ENCODE measurements at places on chromosomes 2 and 18.

DNA sequence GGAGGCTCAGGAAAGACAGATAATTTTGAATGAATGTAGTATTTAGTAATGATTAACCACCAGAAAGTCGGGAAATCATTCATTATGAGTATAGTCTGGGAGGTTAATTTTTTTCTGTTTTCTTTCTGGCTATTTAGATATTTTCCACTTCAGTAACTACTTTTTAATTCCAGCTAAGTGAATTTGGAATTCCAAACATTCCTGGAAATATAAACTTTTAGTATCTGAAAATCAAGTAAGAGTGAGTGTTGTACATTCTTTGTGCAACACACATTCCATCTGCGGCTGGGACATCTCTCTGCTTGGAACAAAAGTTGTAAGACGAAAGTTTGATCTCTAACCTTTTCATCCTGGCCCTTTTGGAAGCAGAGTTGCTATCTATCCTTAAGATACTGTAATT is 275.7 kb upstream of the SPRED2 start:
- peak; percentile 3 for DNase-seq

DNA sequence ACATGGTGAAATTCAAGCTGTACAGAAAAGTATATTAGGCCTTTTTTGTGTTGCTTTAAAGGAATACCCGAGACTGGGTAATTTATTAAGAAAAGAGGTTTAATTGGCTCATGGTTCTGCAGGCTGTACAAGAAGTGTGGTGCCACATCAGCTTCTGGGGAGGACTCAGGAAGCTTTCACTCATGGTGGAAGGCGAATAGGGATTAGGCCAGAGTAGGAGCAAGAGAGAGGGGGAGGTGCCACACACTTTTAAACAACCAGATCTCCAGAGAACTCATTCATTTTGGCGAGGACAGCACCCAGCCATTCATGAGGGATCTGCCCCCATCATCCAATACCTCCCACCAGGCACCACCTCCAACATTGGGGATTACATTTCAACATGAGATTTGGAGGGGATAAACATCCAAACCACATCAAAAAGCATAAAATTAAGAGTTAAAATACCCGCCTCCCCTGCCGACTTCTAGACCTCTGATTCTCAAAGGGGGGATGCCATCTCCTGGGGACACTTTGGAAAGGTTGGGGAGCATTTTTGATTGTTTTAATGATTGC is 15.1 kb upstream of the LIPG start:
- no peak for DNase-seq

- DNase-seq: no peak
These were observed 24.4 kb upstream of the DTNB start for GRCh38 chr2:25697559-25698341.

DNA sequence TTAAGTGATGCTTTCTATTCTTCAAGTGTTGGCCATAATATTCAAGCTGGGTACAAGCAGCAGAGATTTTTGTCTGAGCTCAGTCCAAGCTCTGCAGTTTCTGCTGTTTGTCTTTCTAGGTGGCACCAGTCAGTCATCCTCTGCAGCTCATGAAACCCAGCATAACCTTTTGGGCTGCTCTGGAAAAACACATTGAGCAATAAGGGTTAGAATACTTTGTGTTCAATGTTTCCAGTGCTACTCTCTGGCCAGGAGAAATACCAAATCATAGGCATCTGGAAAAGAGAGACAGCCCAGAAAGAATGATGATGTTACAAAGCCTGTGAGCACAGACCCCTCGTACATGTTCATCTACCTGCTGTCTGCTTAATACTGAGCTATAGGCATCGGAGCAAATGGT is 19.5 kb upstream of the WIPF1 start:
- peak; percentile 76 for DNase-seq

- no peak for DNase-seq
These were observed 18.1 kb upstream of the MGAT4A start for GRCh38 chr2:98749066-98749450.

DNA sequence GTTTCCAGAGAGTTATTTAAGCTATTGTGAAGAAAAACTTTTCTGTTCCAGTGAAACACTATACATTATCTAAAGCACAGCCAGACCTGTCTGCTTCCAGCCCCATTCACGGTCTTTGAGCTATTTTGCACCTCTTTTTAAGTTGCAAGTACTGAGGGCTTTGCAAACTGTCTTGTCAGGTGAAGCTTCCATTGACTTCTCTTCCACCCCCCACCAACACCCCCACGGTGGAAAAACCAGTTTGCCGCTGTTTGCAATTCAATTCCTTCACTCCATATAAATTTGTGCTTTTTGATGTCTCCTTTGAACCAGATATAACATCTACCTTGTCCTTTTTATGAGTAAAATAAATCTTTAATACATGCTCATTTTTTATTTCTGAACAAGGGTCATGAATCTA is 15.7 kb downstream of the B3GNT7 start:
- no peak for DNase-seq

- DNase-seq: no peak
These were observed 83.2 kb downstream of the GYPC start for GRCh38 chr2:126739141-126739540.

DNA sequence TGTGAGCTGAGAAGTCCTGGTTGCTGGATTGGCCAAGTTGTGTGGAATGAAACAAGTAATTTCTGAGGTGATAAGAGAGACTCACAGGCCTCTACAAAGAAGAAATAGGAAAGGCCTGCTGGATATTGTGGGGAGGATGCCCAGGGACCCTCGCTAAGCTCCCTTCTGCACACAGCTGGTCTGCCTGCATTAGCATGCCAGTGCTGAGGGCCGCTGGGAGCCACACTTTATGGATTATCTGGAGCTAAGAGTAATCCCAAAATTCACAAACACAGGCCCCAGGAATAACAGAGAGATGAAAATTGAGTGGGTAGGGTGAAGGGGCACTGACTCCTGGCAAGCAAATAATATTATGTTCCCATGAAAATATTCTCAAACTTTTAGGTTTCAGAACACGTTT is 114.9 kb upstream of the SIX3 start:
- no peak for DNase-seq

GRCh38 chr2:149104221-149104620 is 65.7 kb downstream of the LYPD6B start:
- no peak for DNase-seq

DNA sequence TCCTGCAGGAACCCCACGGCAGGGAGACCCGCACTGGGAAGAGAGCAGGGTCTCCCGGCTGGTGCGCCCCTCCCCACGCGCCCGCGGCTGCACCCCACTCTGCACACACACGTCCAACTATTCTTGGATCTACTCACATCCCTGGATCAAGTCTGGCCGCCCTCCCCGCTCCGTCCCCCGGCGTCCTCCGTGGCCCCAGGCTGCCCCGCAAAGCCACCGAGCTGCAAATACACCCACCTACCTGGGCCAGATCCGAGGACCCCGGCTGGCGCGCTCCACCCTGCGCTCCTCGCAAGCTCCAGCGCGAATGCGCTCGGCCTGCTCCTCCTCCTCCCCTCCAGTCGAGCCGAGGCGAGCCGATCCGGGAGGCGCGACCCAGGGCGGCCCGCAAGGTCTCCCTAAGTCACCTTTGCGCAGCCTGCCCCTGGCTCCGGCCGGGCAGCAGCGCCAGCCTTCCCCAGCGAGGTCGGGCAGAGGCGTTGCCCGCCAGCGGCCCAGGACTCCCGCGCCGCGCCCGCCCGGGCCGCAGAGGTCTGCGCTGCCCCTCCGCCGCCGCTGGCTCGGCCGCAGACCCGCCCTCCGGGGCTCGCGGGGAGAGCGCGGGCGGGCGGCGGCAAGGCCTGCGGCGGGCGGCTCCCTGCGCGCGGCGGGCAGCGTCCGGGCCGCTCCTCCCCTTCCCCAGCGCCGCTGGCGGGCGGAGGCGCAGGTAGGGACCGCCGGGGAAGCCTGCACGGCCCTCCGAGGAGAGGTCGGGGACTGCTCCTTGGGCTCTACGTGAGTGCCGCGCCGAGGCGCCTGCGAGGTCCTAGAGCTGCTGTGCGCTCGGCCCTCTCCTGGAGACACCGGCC is 126.0 kb downstream of the OSBPL1A start:
- peak; percentile 71 for DNase-seq

- DNase-seq: no peak
These were observed 96.5 kb upstream of the NFATC1 start for GRCh38 chr18:79299272-79299671.

- no peak for DNase-seq
These were observed 62.3 kb upstream of the NYAP2 start for GRCh38 chr2:225337183-225337582.

DNA sequence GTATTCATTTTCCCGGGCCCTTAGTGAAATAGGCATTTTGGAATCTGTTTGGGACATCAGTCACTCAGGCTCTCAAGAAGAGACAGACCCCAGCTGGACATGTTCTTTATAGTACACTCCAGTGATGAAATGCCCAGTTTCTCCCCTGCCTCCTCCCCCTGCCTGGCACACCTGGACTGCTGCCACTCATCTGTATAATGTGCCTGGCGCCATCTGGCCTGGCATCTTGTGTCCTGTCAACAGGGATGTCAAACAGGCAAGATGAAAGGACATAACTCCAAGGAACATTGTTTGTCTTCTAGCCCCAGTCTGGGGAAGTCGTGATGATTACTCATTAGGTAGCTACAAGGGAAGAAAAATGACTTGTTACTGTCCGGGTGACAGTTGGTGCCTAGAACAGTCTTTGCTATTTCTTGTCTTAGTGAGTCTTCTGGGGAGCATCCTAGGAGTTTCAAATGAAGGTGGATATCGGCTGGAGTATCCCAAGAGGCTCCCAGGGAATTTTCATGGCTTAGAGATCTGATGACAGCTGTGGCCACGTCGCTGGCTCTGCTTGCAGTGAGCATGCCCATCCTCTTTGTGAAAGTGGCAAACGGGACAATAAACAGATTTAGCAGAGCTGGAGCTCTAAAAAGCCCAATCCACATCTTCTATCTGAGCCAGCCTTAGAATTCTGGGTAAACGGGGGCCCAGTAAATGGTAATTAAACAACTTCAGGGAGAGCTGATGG is 153.6 kb downstream of the ALK start:
- no peak for DNase-seq

DNA sequence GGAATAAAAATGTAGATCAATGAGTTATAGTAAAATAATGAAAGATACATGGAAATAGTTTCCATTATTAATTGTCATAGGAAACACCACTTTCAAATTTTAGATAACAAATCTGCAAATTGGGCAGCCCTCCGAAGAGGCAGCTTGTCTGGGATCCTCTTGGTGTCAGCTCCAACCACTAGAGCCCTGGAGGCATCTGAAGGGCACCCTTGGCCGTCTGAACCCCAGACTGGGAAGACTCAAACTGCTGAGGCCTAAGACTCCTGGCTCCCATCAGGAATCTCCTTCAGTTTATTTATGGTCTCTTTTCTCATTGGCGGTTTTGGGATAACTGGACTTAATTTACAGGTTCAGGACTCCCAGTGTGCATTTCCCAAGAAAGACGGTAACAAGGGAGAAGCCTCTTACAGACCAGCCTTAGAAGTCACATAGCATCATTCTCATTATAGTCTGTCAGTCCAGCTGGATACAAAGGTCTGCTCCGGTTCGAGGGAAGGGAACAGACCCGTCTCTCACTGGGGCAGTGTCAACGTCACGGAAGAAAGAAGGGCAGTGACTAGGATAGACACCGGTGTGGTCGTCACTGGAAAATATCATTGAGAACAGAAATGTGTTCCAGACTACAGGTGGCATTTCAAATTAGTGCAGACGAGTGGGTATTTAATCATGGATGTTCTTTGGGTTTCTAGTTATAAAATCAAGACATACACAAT is 390.7 kb upstream of the NETO1 start:
- no peak for DNase-seq

DNA sequence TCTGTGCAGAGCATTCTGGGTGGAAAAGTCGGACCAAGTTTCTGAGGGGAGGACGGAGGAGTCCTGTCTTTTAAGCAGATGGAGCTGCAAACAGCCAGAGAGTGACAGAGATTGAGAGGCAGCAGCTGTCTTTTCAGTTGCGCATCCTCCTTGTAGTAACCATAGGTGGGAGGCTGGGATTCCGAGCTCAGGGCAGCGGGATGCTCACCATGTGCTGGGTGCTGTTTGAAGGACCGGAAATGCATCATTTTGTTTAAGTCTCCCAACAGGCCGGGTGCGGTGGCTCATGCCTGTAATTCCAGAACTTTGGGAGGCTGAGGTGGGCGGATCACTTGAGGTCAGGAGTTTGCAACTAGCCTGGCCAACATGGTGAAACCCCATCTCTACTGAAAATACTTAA is 93.4 kb downstream of the AGAP1 start:
- DNase-seq: no peak

DNA sequence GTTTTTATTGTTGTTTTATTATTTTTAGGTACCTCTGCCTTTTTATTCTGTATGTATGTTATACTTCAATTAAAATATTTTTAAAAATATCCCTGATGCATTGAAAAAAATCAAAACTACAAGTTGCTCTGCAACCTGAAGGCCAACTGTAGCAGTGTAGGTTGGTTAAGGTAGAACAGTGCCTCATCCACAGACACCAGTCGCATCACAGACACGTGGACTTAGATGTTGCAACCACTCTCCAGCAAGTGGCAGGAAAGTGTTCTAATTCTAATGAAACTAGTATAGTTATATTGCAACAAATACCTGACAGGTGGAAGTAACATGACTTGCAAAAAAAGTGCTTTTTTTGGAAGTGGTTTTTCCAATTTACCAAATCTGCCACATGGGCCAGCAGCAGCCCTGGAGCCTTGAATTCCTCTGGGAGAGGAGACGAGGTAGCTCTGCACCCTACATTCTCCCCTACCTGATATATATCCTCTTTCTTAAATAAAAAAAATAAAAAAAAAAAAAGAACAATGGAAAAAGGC is 28.4 kb upstream of the SLC3A1 start:
- no peak for DNase-seq

GRCh38 chr2:36420569-36421181 is 65.1 kb downstream of the CRIM1 start:
- no peak for DNase-seq

DNA sequence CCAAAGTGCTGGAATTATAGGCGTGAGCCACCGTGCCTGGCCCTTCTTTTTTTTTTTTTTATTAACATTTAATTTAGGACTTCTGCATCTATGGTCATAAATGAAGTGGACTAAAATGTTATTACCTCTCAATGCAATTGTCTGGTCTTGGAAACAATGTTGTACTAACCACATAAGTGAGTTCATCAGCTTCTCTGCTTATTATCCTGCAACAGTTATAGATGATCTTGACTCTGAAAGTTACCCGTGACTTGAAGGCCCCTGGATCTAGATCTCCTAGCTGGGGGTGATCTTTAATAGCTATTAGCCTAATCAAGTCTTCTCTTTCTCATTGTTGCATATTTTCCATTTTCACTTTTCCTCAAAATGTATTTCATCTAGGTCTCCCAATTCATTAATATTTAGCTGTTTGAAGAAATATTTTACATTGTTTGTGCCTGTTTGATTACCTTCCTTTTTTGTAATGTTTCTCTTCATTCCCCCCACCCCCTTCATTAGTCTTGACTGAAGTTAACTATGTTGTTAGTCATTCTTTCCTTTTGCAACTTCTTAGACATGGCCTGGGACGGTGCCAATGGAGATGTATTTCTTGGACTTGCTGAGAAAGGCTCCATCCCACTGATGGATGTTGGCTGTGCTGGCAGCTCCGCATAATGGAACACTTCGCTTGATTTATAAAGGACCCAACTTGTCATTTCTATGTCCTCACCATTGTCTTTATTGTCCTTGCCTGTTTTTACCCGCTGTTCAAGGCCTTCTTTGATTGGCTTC is 141.6 kb upstream of the RIOK3 start:
- DNase-seq: peak; percentile 89

- DNase-seq: no peak
These were observed 116.9 kb downstream of the LYPD6B start for GRCh38 chr2:149155196-149155969.

- DNase-seq: no peak
These were observed 1420.6 kb upstream of the NXPH2 start for GRCh38 chr2:140200764-140201163.

Data from fibroblast of gingiva (primary cell).